ENCODE measurements at places on chromosomes 7 and 10. TPM values are rescaled to one million over a fixed set of nuclear protein-coding genes. Genes with fewer than 3 reads are reported as not detected.

Gene AGBL3
- 3.4 TPM for polyA plus RNA-seq

DNA sequence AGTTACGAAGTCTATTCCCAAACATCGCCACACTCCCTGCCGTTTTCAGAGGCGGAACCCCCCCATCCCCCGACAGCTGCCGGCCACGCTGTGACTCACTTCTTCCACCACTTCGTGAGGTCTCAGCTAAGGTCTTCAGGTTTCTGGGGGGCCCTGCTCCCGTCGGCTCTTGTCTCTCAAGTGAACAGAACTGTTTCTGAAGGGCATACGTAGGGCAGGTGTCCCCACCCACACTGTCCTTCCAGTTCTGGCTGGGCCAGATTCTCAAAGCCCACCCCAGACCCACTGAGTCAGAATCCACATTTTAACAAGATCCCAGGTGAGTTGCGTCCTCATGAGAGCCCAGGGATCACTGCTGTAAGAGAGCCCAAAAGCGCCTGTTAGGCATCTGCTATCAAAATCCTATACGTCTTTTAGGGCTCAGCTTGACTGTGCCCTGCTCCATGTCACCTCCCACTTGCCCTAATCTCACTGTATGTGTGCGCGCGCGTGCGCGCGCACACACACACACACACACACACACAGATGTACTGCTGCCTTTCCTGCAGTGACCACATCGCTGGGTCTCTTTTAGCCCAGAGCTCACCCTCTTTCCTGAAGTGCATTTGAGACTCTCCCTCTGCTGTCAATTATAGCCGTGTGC, 78.8 kb downstream of the PROSER2 start:
- DNase-seq = peak; percentile 47

DNA sequence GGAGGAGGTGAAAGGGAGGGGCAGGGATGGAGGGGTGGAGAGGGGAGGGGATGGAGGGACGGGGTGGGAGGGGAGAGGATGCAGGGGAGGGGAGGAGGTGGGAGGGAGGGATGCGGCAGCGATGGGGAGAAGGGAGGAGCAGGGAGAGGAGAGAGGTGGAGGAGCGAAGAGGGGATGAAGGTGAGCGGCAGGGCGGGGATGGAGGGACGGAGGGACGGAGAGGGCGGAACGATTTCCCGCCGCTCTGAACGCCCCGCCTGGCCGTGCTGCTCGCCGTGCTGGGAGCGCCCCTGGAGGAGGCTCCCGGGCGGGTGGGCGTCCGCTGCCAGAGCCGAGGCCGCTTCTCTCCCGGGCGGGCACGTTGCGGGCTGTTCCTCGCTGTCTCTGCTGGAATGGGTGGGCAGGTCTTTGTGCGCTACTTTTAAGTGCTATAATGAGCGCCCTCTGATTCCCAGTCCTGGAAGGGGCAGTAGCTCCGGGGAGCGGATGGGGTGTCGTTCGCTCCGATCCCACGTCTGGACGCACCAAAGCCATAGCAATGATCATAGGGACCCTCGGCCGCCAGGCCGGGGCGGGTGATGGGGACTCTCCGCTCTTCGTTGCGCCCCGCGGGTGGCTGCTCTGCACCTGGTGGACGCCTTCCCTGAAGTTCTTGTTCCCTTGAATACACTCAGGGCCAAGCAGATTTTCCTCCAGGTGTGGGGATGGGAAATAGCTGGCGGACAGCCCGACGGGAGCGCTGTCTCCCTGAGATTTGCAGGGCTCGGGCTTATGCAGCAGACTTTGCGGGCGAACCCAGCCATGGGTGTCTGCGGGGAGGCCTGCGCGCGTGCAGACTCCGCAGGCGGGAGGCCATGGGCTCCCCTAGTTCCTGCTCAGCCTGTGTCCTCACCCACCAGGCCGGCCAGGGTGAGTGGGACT, 81.1 kb upstream of the CPXM2 start:
- DNase-seq = no peak

DNA sequence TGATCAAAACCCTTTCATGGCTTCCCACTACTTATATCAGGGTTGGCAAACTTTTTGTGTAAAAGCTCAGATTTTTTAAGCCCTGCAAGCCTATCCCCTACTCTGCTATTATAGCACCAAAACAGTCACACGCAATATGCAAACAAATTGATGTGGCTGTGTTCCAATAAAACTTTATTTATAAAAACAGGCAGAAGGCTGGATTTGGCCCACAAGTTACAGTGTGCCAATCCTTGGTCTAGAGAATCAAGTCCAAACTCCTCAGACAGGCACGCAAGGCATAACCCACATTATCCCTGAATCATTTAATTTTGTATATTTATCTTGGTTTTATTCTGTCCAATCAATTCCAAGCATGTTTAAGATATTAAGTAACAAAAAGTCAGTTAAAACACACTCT, 71.9 kb downstream of the SGMS1 start:
- no peak for DNase-seq

- DNase-seq = no peak
Observed at GRCh38 chr7:77935652-77936348, 137.2 kb downstream of the PHTF2 start.

Gene KCP
- 3.3 TPM for polyA plus RNA-seq

DNA sequence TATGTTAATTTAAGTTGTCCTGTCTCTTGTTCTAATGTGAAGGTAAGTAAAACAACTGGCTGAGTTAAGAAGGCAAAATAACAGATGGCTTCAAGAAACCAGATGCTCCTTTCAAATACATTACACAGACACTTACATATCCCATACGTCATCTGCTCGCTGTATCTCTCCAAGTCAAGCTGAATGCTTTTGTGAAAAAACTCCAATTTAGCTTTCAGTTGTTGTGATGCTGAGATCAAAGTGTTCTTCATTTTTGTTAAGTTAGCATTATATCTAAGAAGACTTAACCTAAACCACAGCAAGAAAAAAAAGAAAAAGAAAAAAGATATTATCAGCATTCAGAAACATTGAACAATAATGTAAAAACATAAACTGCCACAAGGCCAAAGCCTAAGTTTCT, 18.5 kb upstream of the ERLIN1 start:
- no peak for DNase-seq

Gene POM121L12
- polyA plus RNA-seq = not detected

Gene JCAD
- polyA plus RNA-seq = 7.0 TPM

GRCh38 chr7:44127161-44127560, 3.8 kb upstream of the POLD2 start:
- DNase-seq = no peak

Gene IGFBP1
- 19.6 TPM for polyA plus RNA-seq

DNA sequence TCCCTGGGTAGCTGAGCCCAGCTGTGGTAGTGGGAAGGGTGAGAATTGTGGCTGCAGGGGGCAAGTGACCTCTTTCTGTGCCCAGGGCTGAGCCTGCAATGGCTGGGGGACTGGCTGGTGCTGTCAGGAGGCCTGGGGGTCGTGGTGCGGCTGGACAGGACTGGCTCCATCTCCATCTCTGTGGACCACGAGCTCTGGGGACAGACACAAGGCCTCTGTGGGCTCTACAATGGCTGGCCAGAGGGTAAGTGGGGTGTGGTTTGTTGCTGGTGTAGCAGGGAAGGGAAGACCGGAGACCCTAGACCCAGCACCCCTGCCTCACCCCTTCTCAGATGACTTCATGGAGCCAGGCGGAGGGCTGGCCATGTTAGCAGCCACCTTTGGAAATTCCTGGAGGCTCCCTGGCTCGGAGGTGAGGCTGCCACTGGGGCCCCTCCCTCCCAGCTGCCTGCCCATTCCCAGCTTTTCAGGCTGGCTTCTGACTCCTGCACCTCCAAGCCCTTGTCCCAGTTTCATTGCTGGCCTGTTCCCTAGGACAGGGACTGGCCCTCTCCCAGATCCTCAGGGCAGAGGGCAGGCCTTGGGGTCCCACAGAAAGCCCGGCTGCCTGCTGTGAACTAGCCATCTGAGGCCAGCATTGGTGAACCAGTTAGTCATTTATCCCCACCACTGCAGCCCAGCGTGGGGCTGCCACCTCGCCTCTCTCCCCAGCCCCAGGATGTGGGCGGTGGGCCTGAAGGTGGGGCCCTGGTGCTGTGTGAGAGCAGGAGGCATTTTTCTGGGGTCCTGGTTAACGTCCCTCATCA, 5.5 kb upstream of the ZNF467 start:
- DNase-seq = no peak

GRCh38 chr10:103441206-103441605, 11.0 kb downstream of the CALHM2 start:
- no peak for DNase-seq

Gene PRSS37
- polyA plus RNA-seq = not detected

Gene CSGALNACT2
- polyA plus RNA-seq = 7.7 TPM

- DNase-seq = no peak
Observed at GRCh38 chr7:39703144-39703543, 79.8 kb downstream of the RALA start.

DNA sequence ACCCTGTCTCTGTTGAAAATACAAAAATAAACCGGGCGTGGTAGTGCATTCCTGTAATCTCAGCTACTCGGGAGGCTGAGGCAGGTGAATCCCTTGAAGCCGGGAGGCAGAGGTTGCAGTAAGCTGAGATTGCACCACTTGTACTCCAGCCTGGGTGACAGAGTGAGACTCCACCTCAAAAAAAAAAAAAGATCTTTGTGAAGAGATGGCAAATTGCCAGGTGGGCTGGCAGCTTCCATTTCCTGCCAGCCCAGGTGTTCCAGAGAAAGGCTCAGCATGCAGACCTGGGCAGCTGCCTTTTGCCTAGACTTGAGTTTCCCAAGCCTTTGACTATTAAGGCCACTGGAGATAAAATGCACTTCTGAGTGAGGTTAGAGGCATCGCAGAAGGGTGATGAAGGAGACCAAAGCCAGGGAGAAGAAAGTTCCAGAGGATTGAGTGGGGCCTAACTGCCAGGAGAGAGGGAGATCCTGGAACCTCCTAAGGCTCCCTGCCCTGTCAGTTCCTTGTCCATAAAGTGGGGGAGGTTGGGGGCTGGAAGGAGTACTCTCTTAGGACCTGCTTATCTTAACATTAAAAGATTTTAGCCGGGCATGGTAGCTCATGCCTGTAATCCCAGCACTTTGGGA, 10.0 kb upstream of the DDIT4 start:
- peak; percentile 81 for DNase-seq
